ENCODE measurements at places on chromosomes 13 and 19. TPM values are rescaled to one million over a fixed set of nuclear protein-coding genes. Genes with fewer than 3 reads are reported as not detected.

SPTBN4 gene
- total RNA-seq: 3.6 TPM

ELSPBP1 gene
- total RNA-seq: not detected

SH2D3A gene
- 1.0 TPM for total RNA-seq

CD33 gene
- 15.0 TPM for total RNA-seq

PTGIR gene
- total RNA-seq: 70.4 TPM

GRCh38 chr19:30539981-30540380, 167.8 kb downstream of the ZNF536 start:
- no peaks in the 10 kb centered on the region for H3K36me3 ChIP-seq
- no peaks in the 10 kb centered on the region for H3K4me1 ChIP-seq
- no peak for DNase-seq
- no peaks in the 10 kb centered on the region for H3K27me3 ChIP-seq
- H3K27ac ChIP-seq: no peak overlapping the region

DNA sequence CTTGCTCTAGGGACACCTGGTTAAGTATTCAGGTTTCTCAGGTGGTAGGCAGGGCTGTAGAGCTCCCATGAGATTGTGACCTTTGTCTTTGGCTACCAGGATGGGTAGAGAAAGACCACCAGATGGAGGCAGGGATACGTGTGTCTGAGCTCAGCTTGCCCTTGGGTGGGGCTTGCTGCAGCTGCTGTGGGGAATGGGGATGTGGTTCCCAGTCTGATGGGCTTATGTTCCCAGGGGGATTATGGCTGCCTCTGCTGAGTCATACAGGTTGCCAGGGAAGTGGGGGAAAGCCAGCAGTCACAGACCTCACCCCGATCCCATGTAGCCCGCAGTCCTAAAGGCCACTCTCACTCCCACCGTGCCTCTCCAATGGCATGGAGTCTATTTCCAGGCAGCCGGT, 659.9 kb upstream of the KLF12 start:
- no peak for DNase-seq
- H3K27ac ChIP-seq: no peak overlapping the region
- no peaks in the 10 kb centered on the region for H3K4me1 ChIP-seq
- no peaks in the 10 kb centered on the region for H3K27me3 ChIP-seq

GRCh38 chr19:42532891-42533290, 4.6 kb upstream of the CEACAM1 start:
- no peaks in the 10 kb centered on the region for H3K27me3 ChIP-seq
- DNase-seq: no peak
- no peaks in the 10 kb centered on the region for H3K36me3 ChIP-seq
- no peaks in the 10 kb centered on the region for H3K4me1 ChIP-seq
- H3K27ac ChIP-seq: no peak overlapping the region

DNA sequence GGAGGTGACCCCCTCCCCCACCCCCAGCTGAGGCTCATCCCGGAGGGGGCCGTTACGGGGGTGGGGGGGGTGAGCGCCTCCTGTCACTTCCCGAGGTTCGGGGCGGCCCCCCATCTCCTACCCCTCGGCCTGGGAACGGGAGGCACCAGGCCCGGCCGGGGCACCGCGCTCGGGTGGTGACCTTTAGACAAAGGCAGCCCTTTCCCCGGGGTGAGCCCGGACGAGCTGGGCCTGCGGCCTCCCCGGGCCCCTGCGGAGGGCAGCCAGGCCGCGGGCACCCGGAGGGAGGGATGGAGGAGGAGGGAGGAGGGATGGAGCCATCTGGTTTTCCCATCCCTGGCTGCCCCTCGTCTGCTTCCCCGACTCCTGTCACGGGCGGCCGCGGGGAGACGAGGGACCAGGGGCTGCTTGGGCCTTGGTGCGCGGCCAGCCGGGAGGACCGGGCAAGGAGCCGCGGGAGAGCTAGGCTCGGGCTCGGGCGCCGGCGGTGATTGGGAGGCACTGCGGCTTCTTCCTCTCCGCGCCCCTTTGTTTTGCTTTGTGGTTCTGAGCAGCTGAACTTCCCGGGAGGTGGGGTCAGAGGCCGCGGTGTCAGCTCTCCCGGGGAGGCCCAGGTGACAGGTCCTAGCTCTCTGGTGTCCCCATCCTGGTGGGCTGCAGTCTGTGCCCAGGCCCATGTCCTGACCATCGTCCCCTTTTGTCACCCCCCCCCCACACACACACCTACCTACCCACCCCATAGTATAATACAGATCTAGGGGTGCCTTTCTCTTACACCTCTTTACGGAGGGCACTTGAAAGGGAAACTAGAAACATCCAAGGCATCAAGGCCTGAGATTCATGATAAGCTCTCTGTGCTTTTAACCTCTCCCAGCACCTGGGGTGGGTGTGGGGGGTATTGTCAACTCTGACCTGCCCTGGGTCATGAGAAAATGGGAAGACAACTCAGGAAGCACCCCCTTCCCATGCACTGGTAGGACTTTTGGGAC, 1.3 kb downstream of the BICRA start:
- peak overlapping the region; percentile 96 for H3K4me3 ChIP-seq
- H3K4me1 ChIP-seq: no peaks in the 10 kb centered on the region
- peak; percentile 66 for DNase-seq
- no peak overlapping the region for H3K27ac ChIP-seq
- no peaks in the 10 kb centered on the region for H3K36me3 ChIP-seq
- no peaks in the 10 kb centered on the region for H3K27me3 ChIP-seq

DNA sequence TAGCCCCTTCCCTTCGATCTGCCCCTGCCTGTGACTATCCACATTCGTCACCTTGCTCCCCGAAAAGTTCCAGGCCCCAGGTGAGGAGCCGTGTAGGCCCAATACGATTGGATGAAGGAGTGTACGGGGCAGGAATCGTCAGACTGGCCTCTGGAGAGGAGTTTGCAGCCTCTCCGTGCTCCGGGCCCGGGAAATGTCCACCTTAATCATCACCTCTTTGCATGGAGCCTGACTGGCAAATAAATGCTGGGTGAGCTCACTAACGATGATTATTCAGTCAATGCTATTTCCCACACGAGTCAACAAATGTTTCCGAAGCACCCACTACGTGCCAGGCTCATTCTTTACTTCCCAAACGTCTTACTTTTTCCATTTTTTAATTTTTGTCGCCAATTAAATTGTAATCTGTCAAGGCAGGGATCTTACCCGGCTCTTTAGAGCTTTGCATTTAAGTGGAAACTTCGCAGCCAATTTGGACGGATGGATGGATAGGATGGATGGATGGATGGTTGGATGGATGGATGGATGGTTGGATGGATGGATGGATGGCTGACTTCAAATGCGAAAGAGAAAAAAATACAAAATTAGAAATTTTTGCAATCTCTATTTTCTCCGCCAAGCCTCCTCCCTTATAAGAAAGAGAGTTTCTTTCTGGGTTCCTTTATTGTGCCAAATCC, 45.8 kb downstream of the TGDS start:
- H3K36me3 ChIP-seq: no peaks in the 10 kb centered on the region
- H3K27ac ChIP-seq: no peak overlapping the region
- H3K4me3 ChIP-seq: peak overlapping the region; percentile 52

GRCh38 chr13:113813749-113814434, 50.0 kb downstream of the GAS6 start:
- no peaks in the 10 kb centered on the region for H3K27me3 ChIP-seq
- no peak for DNase-seq
- no peak overlapping the region for H3K4me3 ChIP-seq
- H3K36me3 ChIP-seq: no peaks in the 10 kb centered on the region

DNA sequence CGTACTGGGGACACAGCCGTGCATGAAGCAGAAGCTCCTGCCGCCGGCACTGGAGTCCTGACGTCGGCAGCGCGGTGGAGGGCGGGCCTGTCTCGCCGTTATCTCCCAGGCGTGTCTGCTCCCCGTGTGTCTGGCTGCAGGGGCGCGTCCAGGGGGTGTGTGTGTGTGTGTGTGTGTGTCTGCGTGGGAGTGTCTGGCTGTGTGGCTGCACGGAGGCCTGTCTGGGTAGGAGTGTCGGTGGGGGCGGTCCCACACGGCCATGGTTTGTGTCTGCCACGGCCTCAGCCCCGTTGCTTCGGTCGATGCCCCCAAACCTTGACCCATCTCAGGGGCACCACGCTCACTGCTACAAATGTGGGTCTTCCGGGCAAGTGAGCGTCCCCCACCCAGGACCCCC, 18.3 kb downstream of the ARID3A start:
- no peak overlapping the region for H3K4me3 ChIP-seq
- H3K36me3 ChIP-seq: no peaks in the 10 kb centered on the region
- no peaks in the 10 kb centered on the region for H3K27me3 ChIP-seq
- no peak for DNase-seq
- no peak overlapping the region for H3K27ac ChIP-seq

All from aorta (tissue), 5 donors.